ENCODE measurements at places on chromosomes 11 and 22.

- DNase-seq = no peak
These were observed 21.6 kb upstream of the RIC3 start for GRCh38 chr11:8190431-8190830.

GRCh38 chr11:92685049-92685448 is 284.4 kb upstream of the MTNR1B start:
- no peak for DNase-seq

- no peak for DNase-seq
These were observed 18.2 kb upstream of the C22orf42 start for GRCh38 chr22:32177221-32177765.

DNA sequence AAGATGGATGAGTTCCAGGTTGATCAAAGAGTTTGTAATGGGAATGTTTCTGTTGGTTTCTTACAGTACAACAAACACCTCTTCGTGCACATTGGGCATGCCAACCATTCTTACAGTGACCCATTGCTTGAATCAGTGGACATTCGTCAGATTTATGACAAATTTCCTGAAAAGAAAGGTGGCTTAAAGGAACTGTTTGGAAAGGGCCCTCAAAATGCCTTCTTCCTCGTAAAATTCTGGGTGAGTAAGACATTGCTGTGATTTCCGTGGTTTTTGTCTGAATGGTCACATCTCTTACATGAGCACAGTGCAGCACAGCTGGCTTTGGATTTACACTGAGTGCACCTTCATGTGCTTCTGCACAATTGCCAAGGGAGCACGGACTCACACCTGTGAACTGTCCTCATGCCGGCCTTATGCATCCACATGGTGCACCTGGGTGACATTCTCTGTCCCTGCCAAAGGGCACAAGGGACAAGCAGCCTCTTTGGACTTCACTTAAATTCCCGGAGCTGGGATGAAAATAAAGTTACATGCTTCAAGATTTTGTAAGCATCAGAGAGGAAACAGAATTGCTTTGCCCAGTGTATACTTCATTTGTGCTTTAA is 107.1 kb upstream of the RASSF10 start:
- no peak for DNase-seq

GRCh38 chr11:101803651-101804050 is 111.2 kb upstream of the CEP126 start:
- DNase-seq = no peak

GRCh38 chr11:62057069-62057468 is 66.7 kb upstream of the INCENP start:
- DNase-seq = no peak
